Astrocyte (in vitro differentiated cells and primary cell): ENCODE measurements at places on chromosomes 6 and 20.
A peak's percentile ranks its signal among the peaks of the same experiment; 100 is the strongest.

DNA sequence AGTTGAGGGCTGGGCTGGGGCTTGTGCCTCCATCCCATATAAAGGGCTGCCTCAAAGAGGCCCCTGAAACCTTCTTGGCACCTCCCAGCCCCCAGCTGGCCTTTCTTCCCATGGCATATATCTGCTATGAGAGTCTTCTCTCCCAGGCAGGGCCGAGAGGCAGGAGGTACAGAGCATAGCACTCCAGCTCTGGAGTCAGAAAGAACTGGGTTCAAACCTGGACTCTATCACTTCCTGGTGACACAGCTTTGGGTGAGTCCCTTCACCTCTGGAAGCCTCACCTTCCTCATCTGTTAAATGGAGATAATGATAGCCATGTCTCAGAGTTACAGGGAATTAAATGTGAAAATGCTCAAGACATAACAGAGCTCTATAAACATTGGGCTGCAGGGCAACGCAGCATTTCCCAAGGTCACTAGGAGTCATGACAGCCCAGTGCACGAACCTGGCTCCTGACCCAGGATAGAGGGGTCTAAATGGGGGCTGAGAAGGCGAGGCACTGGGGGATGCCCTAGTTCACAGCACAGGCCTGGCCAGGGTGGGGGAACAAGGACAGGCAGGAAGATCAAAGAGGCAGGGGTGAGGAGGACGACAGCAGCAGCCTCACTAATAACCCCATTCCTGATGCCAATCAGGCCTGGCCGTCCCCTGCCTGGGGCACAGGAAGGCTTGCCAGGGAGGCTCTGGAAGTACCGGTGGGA lies 1.9 kb downstream of the FAM83C start:
- no peak for DNase-seq

DNA sequence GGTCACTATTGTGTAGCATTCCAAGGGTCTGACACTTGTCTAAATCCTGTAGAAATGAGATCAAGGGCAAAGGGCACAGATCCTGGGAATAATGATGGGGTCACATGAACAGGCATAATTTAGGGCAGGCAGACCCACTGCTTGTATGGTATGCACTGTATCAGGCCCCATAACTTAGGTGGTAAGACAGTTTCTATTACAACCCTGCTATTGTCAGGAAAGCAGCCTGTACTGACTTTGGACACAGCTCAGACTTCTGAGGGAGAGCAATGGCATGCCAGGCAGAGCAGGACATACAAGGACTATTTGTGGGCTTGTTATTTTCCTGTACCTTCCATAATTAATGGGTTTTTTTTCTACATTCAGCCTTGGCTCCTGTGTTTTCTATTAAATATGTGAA lies 286.8 kb downstream of the PKHD1 start:
- no peak for DNase-seq

DNA sequence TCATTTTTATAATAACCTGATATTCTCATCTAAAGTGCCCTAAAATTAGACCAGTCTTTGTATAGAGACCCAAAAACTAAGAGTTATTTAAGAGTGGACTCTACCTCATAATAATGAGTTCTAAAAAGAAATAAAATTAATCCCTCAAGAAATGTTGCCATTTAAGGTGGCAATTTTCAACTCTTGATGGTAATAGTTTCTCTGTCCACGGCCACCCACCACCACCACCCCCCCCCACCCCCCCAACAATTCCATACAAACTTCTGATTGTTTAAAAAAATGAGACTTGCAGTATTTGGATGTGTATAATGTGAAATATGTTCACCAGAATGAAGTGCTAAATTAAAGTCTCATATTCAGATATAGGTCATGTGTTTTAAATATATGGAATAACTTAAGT lies 2.4 kb downstream of the MAP7 start:
- DNase-seq = no peak

DNA sequence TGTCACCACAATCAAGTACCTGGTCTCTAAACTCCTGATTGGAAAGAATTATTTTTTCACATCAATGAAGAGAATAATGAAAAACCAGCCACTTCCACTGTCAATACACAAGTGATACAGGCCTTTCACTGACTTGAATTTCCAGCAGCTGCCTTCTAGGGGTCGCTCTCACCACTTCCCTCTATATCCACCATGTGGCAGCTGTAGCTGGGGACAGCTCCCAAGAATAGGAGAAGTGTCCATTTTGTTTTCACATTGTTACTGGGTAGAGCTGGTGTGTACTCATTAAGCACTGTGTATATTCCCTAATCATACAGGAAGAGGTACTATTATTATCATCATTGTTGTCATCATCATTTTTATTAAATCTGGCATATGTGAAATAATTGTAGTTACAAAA lies 438.4 kb upstream of the SPTLC3 start:
- DNase-seq = no peak

GRCh38 chr6:160265869-160266476 lies 7.4 kb upstream of the SLC22A2 start:
- DNase-seq = no peak

DNA sequence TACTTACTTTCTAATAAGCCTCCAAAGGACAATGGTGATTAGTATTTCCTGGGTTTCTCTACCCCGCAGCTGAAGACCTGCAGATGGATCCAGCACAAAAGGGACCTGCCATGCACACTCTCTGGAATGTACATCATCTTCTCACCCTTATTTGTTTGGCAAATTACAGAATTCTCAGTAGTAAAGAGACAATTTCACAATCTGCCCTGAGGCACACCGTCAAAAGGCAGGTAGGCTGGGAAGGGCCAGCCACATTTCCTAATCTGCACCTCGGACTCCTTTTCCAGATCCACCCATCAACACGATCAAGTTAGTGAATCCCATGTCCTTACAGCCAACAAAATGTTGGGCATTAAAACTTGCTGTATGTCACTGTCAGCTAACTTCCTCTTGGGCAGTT lies 4.9 kb downstream of the OVOL2 start:
- no peak for DNase-seq

DNA sequence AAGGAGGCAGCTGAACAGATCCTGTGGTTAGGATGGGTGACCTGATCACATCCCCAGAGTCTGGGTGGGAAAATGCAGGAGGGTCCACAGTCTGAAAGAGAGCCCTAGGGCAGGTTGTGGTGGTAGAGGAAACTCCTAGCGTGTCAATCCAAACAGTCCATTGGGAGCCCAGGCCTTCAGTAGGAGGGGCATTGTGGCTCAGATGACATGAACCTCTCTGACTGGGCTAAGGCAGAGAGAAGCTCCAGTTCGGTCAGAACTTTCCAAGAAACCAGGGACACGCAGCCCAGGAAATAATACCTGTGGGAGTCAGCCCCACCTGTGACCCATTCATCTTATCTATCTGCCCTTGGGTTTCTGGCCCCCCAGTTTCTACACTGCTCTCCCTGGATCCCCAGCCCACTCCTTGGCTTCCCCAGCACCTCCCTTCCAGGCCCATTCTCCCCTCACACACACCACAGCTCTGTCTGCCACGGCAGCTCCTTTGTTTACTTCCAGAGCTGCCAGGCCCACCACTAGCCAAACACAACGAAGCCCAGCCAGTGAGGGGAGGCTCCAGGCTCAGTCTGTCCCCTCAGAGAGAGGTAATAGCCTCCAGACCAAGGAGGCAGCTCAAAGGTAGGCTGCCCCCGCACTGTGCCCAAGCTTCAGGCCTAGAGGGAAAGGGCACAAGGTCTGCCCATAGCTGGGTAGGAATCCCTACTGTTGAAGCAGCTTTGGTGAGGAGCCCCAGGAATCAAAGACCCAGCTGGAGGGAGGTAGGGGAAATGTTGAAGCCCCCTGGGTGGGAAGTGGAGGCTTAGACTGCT lies 6.2 kb downstream of the GDF5 start:
- no peak for DNase-seq

GRCh38 chr20:9354579-9354978 lies 159.8 kb upstream of the LAMP5 start:
- no peak for DNase-seq

- peak; percentile 35 for DNase-seq
Observed at GRCh38 chr6:93562582-93562981, 143.2 kb upstream of the EPHA7 start.

GRCh38 chr6:116530436-116530835 lies 15.0 kb downstream of the TRAPPC3L start:
- DNase-seq = peak; percentile 65

GRCh38 chr6:155040901-155041650 lies 46.0 kb downstream of the TIAM2 start:
- no peak for DNase-seq

DNA sequence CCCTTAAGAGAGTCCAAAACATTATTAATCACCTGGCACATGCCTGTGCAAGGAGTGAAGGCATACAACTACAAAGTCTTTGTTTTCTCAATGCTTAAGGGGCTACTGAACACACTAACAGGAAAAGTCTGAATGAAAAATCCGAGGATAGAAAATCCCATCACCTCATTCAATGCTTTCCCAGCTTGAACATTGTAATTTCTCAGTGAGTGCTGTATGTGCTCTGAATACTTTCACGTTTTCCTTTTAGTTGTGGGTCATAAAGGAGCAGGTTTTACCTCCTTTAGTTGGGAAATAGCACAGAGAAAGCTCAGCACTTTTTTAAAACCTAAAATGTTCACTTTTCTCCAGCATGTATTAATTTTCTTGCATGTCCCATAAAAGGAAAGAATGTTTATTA lies 45.9 kb upstream of the SPTLC3 start:
- no peak for DNase-seq

- DNase-seq = no peak
Observed at GRCh38 chr6:136226674-136227377, 23.3 kb downstream of the MTFR2 start.

GRCh38 chr20:47795214-47795907 lies 10.1 kb upstream of the SULF2 start:
- DNase-seq = peak; percentile 58

DNA sequence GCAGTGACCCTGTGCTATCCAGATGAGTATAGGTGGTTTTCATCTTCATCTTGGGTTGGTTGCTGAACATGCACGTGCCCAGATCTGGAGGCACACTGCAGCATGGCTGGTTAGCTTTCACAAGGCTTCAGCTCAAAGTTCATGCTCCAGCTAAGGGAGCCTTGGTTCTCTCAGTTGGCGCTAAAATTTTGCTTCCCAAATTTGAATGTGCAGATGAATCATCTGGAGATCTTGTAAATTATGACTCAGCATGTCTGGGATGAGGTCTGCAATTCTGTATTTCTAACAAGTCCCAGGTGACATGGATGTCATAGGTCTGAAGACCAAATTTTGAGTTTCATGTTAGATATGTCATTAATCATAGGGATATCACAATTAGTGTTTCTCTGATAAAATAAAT lies 230.8 kb downstream of the FOXA2 start:
- no peak for DNase-seq

- DNase-seq = no peak
Observed at GRCh38 chr6:15326067-15326614, 80.3 kb downstream of the JARID2 start.

DNA sequence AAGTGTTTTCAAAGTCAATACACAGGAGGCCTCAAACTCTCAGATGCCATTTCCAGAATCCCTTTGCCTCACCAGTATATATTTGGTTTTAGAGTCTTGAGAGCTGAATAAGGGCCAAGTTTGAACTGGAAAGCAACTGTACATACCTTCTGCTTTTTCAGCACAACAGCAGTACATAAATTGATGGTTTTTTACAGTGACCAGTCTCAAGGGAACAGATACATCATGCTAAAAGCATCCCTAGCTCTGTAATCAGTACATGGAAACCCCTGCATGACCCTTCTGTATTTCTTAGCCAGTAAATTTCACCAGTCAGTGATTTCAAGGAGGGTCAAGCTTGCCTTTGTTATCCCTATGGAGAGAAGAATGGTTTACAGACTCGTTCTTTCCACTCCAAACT lies 40.6 kb upstream of the ECHDC1 start:
- DNase-seq = no peak

- DNase-seq = no peak
Observed at GRCh38 chr20:14820771-14821170, 483.4 kb upstream of the FLRT3 start.

- DNase-seq = no peak
Observed at GRCh38 chr20:33875055-33875454, 63.9 kb downstream of the CHMP4B start.

DNA sequence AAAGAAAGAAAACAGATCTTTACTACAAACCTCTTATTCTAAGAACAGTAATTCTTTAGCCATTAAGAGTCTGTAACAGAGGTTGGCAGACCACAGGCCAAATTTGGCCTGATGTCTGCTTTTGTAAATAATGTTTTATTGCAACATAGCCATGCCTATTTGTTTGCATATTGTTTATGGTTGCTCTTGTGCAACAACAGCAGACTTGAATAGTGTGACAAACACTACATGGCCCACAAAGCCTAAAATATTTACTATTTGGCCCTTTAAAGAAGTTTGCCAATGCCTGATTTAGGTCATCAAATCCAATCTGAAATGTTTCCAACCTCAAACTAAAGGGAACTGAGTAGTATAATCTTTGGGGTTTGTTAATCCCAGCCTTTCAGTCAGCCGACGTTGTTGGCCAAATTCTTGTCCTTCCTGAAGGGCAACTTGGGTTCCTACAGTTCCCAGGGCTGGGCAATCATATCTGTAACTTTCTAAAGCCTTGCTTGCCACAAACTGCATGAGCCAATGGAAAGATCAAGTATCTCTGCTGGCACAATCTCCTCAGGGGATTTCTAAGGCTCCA lies 33.9 kb upstream of the TBC1D20 start:
- no peak for DNase-seq

GRCh38 chr6:99850841-99851240 lies 143.2 kb downstream of the MCHR2 start:
- DNase-seq = no peak

DNA sequence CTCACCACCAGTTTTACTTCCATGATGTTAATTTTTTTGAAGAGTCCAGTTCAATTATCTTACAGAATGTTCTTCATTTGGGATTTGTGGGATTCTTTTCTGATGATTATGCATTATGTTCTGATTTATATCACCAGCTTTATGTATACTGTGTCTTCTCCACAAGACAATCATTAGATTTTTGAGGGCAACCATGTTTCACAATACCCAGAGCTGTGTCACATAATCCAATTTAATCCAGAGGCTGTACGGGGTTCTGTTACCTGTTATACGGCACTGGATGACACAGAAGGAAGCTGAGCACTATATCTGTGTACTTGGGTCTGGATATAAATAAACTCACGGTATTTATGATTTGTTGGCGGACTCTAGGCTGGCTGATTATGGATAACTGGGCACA lies 41.6 kb upstream of the RPN2 start:
- DNase-seq = no peak

DNA sequence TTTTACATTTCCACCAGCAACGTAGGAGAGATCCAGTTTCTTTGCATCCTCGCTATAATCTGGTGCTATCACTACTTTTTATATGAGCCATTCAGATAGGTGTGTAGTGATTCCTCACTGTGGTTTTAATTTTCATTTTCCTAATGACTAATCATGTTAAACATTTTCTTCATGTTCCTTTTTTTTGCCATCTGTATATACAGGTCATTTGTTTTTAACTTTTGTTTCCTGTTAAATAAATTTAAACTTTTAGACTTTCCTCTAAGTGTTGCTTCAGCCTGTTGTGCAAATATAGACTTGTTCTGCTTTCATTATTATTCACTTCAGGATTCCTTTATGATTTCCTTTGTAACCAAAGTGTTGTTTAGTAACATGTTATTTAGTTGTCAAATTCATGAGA lies 697.4 kb downstream of the PTPRT start:
- no peak for DNase-seq

- peak; percentile 38 for DNase-seq
Observed at GRCh38 chr6:144392536-144392935, 107.4 kb downstream of the UTRN start.

GRCh38 chr20:8175741-8176675 lies 43.9 kb downstream of the PLCB1 start:
- no peak for DNase-seq

GRCh38 chr6:125919618-125920017 lies 37.0 kb upstream of the HINT3 start:
- no peak for DNase-seq

- peak; percentile 49 for DNase-seq
Observed at GRCh38 chr6:74070091-74070490, 374.1 kb downstream of the CD109 start.
